CD4-positive, alpha-beta T cell treated with Interleukin-1 beta for 1 hour (primary cell): ENCODE measurements at places on chromosomes 5 and 9.

DNA sequence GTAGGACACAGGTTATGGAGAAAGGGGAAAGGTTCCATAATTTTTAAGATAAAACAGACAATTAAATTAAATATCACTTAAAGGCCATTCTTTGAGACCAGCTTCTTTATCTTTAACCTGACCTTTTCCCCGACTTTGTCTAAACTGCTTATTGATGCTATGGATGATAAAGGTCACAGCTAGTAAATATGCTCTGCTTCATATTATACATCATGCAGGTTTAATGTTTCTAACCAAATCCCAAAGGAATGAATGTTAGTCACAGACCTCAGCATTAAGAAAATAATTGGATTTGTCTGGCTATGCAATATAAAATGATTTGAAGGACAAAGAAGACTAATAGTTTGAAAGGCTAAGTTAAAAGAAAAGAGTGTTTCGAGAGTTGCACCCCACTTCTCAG lies 147.6 kb downstream of the ST8SIA4 start:
- DNase-seq, result no peak

DNA sequence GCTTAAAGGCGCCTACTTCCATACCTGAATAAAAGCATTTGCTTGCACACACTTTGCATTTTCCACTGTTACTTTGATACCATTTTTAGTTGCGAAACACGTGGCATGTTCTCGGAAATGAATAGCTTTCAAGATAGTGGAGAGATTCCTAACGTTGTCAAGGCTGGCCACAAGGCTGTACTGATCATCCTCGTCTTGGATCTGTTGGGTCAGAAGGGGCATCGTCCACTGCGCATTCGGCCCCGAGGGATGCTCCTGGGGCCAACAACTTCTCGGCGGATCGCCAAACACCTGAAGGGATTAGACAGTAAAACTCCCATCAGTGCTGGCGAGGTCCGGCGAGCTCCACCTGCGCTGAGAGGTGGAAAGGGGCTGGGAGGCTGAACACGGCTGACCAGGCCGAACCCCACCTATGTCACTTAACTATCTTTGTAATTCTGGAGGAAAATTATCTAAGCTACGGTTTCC lies 599 bp downstream of the RAD1 start:
- peak; percentile 1 for DNase-seq

DNA sequence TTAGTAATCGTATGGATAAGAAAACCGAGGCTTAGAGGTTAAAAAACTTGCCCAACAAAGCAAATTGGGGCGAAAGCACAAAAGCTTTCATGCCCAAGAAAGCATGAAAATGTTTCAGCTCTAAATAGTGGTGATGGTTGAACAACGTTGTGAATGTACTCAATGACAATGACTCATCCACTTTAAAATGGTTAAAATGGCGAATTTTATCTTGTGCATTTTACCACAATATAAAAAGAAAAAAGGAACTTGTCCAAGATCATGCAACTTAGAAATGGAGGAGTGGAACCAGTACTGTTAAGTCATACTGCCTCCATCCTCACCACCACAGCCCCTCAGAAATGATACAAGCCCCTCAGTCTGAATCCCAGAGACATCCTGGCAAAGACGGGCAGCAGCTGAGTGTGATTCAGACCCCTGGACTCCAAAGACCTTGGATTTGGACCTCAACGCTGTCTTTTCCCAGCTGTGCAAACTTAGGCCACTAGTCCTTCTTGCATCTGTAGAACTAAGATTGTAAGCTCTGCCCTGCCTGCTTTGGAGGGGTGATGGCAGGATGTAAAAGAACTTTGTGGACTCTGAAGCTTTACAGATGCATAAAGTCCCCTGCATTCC lies 158.4 kb downstream of the GABBR2 start:
- DNase-seq, result no peak

DNA sequence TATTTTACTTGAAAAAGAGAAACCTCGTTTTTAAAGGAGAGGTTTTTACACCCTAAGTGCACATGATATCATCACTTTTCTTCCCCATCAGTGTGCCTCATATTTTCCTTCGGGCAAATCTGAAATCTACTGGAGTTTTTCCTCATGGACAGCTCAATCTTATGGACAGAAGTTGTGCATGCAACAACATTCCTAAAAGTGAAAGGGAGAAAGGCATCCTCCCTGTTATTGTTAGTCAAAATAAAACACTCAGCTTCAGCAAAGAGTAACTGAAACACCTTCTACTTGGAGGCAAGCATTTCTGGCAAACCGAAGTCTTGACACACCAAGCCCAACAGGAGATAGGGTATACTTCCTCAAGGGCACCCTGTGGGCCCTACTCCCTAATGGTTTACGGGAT lies 217.9 kb downstream of the BNC2 start:
- DNase-seq, result no peak

DNA sequence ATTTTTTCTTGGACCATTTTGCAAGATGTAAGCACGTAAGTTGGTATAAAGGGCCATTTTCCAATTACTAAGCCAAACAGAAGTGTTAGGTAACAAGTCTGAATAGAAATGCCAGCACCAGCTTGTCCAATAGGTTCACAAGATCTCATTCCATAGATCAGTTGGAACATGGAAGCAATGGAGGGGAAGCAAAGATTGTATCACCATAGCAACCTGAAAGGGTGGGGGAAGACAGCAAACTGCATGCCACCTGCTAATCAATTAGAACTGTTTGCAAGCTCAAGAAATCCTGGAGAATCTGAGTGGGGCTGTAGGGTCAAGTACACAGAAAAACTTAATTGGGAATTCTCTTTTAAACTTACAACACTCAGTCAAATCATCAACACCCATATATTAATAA lies 264.9 kb upstream of the EFNA5 start:
- no peak for DNase-seq

- DNase-seq, result no peak
Measured at GRCh38 chr5:60036192-60036938, 142.8 kb upstream of the PDE4D start.

DNA sequence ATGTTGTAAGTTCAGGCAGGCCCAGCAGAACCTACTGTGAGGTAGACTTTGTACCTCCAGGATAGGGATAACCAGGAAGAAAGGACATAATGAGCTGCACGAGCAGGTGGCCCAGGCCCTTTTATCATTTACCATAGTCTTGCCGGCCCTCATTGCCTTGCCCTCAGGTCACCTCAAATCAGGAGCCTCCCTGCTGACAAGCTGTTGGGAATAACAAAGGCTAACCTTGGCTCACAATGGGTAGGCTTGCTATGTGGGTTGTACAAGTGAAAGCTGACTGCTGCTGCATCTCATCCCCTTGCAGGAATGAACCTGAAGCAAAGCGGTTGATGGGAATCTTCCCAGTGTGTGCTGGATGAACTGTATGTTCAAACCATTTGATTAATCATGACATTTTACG lies 159.5 kb upstream of the ACTBL2 start:
- no peak for DNase-seq

GRCh38 chr5:35879096-35879495 lies 22.4 kb downstream of the IL7R start:
- no peak for DNase-seq

- DNase-seq, result no peak
Measured at GRCh38 chr9:37944266-37944650, 40.3 kb upstream of the SLC25A51 start.

DNA sequence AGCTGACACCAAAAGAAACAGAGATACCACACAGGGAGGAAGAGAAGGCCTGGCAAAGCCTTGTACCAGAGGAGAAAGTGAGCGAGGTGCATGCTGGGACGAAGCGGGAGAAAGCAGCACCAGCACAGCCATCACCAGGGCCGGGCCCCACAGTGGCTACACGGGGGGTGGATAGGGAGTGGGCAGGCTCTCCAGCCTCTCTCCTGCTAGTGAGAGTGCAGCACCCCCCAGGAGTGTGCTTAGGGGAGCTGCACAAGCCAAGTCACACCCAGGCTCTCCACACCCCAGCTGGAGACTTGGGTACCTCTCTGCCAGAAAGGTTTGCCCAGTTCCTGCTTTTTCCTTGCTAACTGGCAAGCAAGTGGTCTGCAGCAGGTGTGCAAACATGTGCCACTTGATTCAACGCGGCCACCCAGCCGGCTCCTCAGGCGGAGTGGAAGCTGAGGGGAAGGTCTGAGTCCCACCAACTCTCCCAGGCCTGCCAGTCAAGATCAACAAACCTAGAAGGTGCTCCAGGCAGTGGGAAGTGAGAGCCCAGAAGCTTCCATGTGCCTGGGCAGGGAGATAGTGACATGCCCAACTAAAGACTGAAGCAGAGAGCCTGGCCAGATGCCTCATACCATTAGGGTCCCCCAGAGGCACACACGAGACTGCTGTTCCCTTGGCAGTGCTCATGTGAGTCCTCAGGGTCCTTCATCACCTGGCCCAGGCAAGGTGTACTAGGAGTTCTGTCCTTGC lies 39.9 kb downstream of the BICD2 start:
- no peak for DNase-seq

- peak; percentile 57 for DNase-seq
Measured at GRCh38 chr5:157571357-157571827, 4.2 kb downstream of the ADAM19 start.

GRCh38 chr5:134735243-134735642 lies 3.1 kb upstream of the CAMLG start:
- DNase-seq, result no peak

DNA sequence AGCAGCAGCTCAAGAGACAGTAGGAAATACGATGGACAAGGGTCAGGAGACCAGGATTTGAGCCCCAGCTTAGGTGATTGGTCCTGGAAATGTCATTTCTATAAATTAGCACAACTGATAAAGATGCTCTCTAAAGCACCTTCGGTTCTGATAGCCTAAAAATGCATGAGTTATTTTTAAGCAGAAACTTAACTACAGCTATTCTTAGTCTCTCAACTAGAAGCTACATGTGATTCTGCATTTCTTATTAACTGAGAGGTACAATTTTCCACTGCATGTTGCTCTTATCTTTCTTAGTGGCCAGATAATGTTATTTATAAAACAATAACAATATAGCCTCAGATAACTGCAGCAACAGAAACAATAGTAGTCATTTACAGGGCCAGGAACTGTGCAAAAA lies 136.4 kb downstream of the GRIA1 start:
- no peak for DNase-seq

- DNase-seq, result no peak
Measured at GRCh38 chr9:80952363-80952922, 736.9 kb downstream of the TLE1 start.
